ENCODE measurements at places on chromosomes 5 and 9.

DNA sequence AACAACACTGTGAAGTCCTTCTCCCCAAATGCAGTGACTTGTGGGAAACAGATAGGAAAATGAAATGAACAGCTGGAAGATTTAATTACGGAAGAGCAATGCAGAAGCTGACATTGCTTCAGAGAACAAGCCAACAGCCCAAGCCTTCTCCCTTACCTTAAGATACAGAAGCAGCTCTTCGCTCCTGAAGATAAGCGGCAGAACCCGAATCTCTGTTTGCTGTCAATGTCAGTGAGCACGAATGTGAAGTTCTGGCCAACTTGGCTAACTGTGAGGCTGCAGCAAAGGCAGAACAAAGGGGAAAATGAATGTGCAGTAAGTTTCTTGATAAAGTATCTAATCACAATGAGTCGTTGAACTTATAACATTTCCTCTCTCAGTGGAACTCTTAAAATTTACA lies 172.4 kb downstream of the DENND1A start:
- DNase-seq = no peak

GRCh38 chr5:125602184-125602583 lies 821.0 kb upstream of the GRAMD2B start:
- no peak for DNase-seq

- DNase-seq = no peak
Observed at GRCh38 chr5:126976520-126977172, 53.7 kb downstream of the MARCHF3 start.

DNA sequence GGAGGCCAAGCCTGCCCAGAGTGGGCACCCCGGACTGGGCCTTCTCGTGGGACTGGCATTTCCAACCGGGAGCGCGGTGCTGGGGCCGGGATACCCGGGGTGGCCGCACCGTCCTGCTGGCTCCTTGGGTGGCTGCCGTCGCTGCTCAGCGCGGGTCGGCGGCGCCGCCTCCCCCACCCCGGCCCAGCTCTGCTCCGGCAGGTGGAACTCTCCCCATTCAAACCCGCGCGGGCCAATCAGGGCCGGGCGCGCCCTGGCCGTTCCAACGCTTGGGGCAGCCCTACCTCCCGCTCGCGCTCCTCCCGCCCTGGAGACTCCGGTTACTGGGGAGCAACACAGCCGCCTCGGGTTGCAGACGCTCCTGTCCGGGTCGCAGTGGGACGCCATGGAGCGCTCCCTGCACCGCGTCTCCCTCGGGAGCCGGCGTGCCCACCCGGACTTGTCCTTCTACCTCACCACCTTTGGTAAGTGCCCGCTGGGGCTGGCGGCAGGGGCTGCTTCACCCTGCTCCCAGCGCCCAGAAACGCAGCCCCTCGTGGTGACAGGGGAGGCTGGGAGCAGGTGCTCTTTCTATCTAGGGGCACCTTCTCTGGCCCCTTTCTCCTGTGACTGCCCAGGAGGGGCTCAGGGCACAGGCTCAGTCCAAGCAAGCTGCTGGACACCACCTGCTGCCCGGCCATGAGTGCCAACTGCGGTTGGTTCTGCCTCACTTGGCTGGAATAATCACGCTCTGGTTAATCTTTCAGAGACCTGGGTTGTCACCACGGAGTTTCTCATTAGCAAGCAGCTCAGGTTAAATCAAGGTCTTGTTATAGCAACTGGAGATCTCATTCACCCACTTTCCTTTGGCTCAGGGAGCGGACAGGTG lies at the start of gene RGS3:
TSS of gene RGS3 (plus strand) at position 310 of the 868 bp plus-strand sequence. CDS start at position 386, 76 bp downstream.
- no peak for DNase-seq

DNA sequence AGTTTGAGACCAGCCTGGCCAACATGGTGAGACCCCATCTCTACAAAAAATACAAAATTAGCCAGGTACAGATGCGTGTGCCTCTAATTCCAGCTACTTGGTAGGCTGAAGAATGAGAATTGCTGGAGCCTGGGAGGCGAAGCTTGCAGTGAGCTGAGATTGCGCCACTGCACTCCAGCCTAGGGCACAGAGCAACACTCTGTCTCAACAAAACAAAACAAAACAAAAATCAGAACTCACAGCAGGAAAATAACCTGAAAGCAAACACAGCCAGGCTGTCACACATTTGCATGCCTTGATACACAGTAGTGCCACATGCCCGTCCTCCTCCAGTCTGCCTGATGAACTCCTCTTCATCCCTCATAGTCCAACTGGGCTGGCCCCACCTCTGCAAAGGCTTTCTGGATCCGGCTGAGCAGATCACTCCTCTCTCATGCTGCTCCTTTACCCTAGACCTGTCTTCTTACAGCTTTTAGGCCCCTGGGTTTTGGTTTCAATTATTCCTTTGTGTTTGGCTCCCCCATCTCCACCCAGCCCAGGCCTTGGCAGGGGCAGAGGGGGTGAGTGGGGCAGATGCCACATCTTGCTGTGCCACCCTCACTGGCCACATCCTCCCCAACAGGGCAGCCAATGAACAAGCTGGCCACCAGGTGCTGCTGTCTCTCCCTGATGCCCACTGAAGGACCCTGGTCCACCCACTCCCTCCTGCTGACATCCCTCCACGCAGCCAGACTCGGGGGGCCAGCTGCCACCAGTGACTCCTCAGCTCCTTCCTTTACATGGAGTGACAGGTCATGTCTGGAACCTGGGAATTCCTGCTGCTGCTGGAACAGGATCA lies 62.0 kb upstream of the GGTA1 start:
- DNase-seq = no peak

GRCh38 chr5:111813537-111813936 lies 56.5 kb upstream of the NREP start:
- no peak for DNase-seq

GRCh38 chr9:84702471-84702870 lies 32.9 kb downstream of the NTRK2 start:
- DNase-seq = no peak
